ENCODE measurements at places on chromosomes 2 and 18.

DNA sequence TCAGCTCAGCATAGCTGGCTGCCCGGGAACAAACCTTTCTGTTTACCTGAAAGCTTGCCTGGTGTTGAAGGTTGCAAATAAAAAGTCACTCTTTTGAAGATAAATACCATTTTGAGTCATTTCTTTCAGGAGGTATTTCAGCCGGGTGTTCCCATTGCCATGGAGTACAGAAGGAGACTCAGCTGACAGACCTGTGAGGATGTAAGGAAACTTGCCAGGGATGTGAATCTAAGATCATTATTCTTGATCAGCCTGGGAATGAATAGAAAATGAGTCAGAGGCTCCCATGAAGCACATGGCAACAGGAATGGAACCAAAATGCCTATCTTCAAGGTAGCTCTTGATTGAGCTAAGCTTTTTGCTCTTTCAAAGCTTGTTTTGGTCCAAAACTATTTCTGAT is 231.2 kb downstream of the CYRIA start:
- DNase-seq: no peak

DNA sequence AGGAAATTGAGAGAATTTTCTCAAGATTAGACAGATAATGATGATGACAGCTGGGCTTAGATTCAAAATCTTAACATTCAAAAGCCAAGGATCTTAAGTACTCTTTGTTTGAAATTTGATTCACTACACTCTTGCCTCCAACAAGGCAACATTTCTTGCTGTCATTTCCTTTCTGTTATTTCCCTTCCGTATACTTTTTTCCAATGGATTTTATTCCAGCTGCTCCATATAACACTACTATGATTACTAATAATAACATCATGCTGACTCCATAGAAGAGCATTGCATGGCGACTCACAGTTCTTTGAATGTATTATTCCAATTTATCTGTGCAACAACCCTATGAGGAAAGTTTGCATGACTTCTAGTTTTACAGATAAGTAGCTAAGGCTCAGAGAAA is 33.9 kb upstream of the CCDC102B start:
- DNase-seq: no peak

GRCh38 chr2:236776695-236777251 is 207.1 kb downstream of the ACKR3 start:
- no peak for DNase-seq

DNA sequence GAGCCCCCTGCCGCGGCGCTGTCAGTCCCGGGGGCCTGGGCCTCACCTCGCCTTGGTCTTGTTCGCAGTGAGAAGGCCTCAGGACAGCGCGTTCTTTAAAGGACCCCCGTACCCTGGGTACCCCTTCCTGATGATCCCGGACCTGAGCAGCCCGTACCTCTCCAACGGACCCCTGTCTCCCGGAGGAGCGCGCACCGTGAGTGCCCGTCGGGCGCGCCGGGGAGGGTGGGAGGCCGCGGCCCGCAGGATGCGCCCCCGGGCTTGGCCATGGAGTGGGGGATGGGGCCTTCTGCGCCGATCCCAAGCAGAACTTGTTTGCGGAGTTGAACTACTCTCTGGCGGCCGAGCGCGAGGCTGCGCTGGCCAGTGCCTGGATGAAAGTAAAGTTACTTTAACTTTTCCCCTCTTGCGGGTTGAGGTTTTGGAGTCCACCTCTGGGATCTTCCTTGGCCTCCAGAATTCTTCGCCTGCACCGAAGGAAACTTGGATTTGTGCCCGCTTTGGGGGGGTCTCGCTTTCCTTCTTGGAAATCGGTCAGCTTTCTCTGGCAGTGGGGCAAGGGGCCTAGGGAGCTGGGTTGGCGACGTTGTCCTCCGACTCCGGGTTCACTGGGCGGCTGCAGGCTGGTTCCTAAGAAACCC is 1.2 kb downstream of the TCF7L1 start:
- no peak for DNase-seq

DNA sequence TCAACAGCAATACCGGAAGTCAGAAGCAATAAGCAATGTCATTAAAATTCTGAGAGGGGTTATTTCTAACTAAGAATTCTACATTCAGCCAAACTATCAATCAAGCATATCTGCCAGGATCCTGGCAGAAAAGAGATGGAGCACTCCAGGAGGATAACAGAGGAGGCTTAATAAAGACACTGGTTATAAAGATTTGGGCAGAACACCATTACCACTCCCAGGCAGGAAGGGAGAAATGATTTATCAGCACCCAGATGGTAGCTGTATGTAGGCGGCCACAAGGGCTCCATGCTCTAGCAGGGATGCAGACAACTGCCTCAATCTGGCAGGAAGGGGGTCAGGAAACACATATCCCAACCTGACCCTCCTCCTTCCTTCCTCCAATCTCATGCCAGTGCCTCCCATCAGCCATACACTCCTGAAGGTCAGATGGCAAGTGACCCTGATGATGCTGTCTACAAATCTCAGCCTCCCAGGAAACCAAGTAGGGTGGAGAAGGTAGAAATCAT is 20.5 kb upstream of the TNFAIP6 start:
- no peak for DNase-seq

- DNase-seq: no peak
These were observed 40.3 kb downstream of the SESTD1 start for GRCh38 chr2:179224361-179224760.

GRCh38 chr2:46087492-46087891 is 209.7 kb upstream of the EPAS1 start:
- DNase-seq: no peak

- DNase-seq: no peak
These were observed 37.8 kb downstream of the MAL start for GRCh38 chr2:95063086-95063958.

GRCh38 chr18:23609390-23610023 is 23.2 kb upstream of the NPC1 start:
- no peak for DNase-seq

All from activated CD8-positive, alpha-beta memory T cell treated with anti-CD3 and anti-CD28 coated beads for 1 hour (primary cell).